NCI-H1436 (cell line): ENCODE measurements at places on chromosomes 12 and 14.

DNA sequence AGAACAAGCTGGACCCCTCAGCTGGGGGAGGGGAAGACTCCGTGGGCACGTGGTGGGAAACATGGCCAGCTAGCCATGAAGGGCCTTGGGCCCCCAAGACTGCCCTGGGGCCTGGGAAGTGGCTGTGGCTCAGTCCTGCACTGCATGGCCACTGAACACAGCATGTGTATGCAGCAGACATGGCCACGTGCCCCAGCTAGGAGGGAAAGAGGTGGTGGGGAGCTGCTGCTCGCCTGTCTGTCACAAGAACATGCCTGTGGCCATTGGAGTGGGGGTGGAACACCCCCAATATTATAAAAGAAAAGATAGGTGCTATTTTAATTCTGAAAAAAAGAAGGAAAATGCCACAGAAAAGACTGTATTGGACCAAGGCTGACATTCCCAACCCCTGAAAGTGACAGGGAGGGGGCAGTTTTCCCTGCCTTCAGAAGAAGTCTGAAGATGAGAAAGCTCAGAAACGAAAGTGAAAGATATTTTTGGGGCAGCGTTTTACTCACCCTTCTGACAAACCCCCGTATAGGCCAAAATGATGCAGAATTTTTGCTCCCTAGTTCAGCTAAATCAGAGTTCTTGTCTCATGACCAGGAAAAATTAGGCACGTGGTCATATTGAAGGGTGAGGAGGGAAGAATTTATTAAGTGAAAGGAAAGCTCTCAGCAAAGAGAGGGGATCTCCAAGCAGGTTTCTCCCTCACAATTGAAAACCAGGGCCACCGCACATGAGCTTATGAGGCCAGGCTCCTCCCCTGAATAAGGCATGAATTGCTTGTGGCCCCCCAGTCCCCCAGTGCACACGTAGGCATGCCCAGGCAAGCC lies 35.2 kb upstream of the PCNX1 start:
- DNase-seq = no peak

- DNase-seq = no peak
These were observed 88.8 kb downstream of the KCNH5 start for GRCh38 chr14:62956413-62956812.

GRCh38 chr14:90658541-90658967 lies 157.7 kb downstream of the TTC7B start:
- no peak for DNase-seq

DNA sequence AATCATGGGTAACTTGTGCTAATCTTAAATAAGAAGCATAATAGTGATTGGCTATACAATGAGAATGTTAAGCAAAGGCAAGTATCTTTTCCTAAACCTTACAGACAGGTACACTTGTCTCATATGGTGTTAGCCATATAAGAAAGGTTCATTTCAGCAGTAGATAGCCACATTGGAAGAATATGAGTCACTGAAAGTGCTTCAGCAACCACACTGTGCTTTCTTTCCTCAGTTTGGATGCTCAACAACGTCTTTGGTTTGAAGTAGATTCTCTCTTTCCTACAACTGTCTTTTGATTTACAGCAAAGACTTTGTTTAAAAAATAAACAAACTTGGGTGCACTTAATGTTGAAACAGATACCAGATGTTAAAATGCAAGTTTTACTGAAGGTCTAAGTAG lies 8.9 kb downstream of the DDHD1 start:
- no peak for DNase-seq

DNA sequence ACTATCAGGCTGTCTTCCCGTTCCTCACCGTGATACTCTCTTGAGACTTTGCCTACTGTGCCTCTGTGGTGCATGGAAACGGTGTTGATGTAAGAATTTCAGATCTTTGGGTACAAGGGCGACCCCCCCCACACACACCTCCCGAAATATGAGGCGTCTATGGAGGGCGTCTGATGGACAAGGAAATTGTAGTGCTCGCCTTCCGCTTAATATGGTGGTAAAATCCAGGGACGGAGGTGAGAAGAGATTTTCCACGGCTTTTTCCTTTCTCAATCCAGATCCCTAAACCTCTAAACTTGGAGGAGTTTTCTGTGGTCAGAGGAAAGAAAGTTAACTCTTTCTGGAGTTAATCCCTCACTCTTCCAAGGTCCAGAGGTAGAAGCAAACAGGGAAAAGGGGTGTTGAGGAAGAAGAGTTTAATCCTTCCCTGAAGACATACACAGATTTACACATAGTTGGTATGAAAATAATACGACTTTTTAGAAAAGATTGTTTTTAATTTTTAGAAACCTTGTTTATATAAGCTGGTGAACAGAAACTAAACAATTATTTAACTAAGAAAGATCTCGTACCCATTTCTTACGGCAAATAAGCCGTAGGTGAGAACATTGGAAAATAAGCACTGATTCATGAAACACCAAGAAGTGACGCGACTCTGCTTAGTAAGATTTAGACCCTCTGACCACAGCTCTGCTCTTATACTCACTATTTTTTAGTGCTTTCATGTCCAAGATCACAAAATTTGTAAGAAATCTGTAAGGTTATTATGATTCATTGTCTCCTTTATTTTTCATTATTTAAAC lies 23.1 kb upstream of the RNASE12 start:
- no peak for DNase-seq

- no peak for DNase-seq
These were observed 111.8 kb downstream of the KIF26A start for GRCh38 chr14:104250175-104250574.

DNA sequence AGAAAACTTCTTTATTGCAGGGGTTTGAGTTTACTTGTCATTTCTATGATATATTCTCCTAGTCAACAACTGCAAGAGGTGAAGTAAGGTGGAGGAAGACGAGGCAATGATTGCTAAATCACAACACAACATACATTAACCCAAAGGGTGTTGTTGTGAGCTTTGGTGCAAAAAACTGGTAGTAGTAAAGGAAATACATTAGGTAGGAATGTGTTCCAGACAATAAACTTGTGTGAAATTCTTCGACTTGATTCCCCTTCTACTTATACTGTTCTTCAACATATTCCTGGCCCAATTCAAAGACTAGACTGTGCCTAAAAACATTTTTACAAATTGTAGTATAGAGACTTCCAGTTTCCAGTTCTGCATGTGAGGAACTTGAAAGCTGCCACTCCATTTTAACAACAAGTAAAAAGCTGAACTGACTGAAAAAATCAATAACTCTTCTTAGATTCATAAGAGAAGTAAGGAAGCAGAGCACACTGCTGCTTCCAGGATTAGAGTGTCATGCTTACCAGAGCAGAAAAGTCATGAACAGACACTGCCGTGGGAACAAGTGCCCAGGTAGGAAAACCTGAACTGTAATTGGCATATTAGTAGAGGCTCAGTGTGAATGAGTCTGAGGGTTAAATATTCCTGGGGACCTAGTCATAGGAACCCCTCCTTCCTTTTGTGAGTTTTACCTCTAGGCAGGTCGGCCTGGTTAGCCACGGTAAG lies 22.2 kb downstream of the COX8C start:
- no peak for DNase-seq

- DNase-seq = no peak
These were observed 74.9 kb upstream of the ATP2B1 start for GRCh38 chr12:89783359-89784060.

GRCh38 chr12:43516045-43516444 lies 36.0 kb downstream of the ADAMTS20 start:
- DNase-seq = no peak

GRCh38 chr12:55906056-55906455 lies 21.6 kb downstream of the PYM1 start:
- no peak for DNase-seq

GRCh38 chr12:93990832-93991803 lies 157.3 kb upstream of the PLXNC1 start:
- peak; percentile 0 for DNase-seq

DNA sequence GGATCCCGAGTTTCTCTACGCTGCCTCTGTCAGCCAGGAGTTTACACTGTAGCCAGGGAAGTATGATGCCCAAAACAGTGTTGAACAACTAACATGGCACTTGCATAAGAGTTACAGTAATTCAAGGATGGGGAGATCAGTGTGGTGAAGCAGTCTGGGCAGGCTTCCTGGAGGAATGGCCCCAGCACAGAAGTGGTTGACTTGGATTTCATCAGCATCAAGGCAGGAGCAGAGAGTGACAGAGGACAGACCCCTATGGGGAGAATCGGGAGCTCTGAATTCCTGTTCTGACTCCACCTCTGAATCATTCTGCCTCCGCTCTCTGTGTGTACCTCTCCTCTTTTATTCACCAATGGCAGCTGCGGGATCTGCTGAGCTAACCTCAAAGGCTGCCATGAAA lies 124.5 kb downstream of the KCNA5 start:
- DNase-seq = no peak

GRCh38 chr12:92108651-92109050 lies 37.0 kb downstream of the BTG1 start:
- no peak for DNase-seq

- DNase-seq = peak; percentile 81
These were observed 62.3 kb downstream of the PTPN21 start for GRCh38 chr14:88492272-88493089.

GRCh38 chr12:74963867-74964331 lies 245.7 kb downstream of the KCNC2 start:
- no peak for DNase-seq

DNA sequence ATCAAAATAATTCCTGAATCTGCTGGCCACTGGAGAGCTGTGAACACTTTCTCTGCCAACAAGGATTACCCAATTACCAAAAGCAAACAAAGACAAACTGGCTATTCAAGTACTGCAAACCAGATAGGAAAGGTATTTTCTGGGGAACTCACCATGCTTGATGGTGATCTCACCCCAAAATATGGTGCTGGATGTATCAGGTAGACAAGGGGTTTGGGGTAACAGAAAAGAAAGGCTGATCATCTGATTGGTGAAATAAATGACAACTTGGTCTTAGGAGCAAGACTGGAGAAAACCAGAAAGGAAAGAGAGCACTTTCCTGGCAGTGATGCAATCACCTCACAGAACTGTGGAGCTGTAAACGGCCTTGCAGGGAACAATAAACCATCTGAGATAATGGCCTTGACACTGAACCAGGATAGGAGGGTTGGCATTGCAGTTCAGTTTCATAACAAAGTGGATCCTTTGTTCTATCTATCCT lies 31.0 kb upstream of the NPFF start:
- DNase-seq = peak; percentile 3

- no peak for DNase-seq
These were observed 52.7 kb downstream of the CYP46A1 start for GRCh38 chr14:99736603-99737371.

GRCh38 chr12:25959071-25959961 lies 834 bp downstream of the RASSF8 start:
- no peak for DNase-seq

DNA sequence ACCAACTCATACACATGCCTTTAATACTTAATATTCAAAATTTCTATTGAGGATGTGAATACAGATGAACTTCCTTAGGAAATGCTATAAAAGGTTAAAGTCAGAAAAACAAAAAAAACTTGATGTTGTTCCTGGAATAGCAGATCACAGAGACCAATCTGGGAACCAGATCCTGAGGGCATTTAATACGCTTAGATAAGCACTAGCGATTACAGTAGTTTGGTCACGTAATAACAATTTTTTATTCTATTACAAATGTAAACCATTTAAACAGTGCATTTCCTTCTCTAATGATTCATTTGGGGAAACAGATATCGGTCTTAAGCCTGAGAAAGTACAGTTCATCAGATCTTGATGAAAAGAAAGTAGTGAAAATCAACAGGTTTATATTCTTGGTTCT lies 30.8 kb upstream of the ABCC9 start:
- DNase-seq = no peak

- DNase-seq = no peak
These were observed at the start of gene HNF1A for GRCh38 chr12:120978296-120979219. TSS of gene HNF1A (plus strand) at chr12:120978543. CDS start at chr12:120978769, 226 bp downstream.

DNA sequence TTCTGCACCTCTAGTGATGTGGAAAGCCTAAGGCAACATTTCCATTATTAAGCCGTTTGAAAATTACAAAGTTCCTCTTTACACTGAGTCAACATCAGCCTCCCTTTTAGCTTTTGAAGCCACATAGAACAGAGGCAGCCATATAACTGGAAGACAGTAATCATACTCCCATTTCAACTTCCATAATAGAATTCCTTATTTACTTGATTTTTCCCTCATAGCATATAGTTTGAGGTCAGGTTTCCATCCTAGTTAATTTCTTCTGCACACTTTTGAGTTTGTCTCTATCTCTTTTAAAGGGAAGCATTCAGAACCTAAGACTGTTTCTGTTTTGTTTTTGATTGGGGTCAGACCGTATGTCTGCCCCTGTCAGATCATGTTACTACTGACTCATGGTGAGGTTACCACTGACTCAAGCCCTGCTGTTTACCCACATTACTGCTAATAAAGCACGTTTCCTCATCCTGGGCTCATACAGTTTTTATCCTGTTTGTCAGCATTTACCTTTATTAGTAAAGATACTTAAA lies 161.0 kb downstream of the SLC38A4 start:
- DNase-seq = no peak

GRCh38 chr14:80942191-80942600 lies 658 bp upstream of the CEP128 start:
- DNase-seq = no peak

GRCh38 chr14:21476523-21476924 lies 235 bp downstream of the RAB2B start:
- DNase-seq = peak; percentile 82

GRCh38 chr14:74085828-74086227 lies 1.1 kb downstream of the LIN52 start:
- DNase-seq = no peak

- DNase-seq = no peak
These were observed 61.6 kb upstream of the DNM1L start for GRCh38 chr12:32617534-32617933.

GRCh38 chr14:30993071-30993470 lies 32.4 kb upstream of the AP4S1 start:
- DNase-seq = no peak

DNA sequence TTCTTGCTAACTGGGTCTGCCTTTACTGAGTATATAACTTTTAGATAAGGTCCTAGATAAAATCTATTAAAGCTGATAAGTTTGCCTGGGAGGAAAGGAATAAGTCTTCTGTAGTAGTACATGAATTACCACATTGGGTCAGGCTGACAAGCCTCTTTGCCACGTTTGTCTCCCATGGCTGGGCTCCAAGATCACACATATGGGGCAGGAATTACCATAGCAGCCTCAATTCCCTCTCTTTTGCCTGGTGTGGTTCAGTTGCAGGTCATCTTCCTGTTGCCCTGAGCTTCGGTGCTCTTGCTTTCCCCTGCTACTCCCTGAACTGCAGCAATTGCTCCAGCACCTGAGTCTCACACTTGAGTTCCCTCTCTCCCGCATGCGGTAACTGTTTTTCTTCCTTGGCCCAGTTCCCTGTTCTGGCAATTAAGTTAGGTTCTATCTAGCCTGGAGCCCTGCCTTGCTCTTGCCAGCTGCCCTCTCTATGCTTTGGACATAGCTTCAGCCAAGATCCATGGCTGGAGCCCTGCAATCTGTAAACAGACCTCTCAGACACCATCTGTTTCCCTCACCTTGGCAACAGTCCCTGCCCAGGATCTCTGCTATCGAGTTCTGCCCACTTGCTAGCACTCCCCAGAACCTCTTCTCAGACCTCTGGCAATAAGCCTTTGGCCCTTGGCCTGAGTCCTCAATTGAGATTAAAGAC lies 5.8 kb upstream of the GLT8D2 start:
- no peak for DNase-seq

GRCh38 chr14:84084056-84084630 lies 1445.8 kb upstream of the FLRT2 start:
- DNase-seq = no peak

GRCh38 chr14:98853063-98853729 lies 418.8 kb downstream of the BCL11B start:
- no peak for DNase-seq

GRCh38 chr12:130879781-130880389 lies 8.0 kb downstream of the RAN start:
- no peak for DNase-seq

GRCh38 chr12:14171106-14171505 lies 189.7 kb upstream of the GRIN2B start:
- DNase-seq = no peak
